Activated CD4-positive, alpha-beta T cell treated with anti-CD3 and anti-CD28 coated beads, Interleukin-2, amount 10 ng/mL, durations not matched to agents 7 days and 5 days (primary cell): ENCODE measurements at places on chromosomes 12 and 14. TPM values are rescaled to one million over a fixed set of nuclear protein-coding genes. Genes with fewer than 3 reads are reported as not detected.

GRCh38 chr12:107277855-107278254, 184.5 kb upstream of the CRY1 start:
- H3K27ac ChIP-seq = no peak overlapping the region
- H3K36me3 ChIP-seq = no peaks in the 10 kb centered on the region
- H3K4me3 ChIP-seq = no peak overlapping the region
- H3K27me3 ChIP-seq = peaks cover 16% of the 10 kb centered on the region

DNA sequence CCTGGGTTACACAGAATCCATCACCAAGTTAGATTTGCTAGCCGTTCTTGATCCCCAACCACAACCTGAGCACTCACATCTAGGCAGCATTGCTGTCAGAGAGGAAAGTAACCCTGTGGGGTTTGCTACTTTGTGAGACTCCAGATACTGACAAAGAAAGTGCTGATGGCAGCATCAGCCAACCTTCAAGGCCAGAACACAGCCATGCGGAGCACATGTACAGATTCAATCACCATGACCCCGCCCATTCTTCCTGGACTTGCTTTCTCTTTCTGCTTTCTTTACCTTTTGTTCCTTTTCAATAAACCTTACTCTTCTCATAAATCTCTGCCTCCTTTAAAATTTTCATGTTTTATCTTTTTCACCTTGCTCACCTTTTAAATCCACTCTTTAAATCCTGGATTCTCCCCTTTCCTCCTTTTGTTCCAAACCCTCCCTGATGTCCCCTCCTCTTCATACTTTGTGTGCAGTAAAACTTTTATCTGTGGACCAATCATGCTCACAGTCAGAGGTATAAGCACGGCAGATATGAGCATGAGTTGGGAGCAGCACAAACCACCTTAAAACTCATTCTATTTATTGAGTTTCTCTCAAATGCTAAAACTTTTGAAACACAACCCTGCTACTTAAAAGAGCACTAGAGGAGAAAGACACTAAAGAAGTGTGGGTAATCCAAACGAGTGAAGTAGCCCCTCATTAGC, 21.9 kb upstream of the CERS5 start:
- DNase-seq = peak; percentile 61
- peaks cover 14% of the 10 kb centered on the region for H3K36me3 ChIP-seq
- peaks cover 44% of the 10 kb centered on the region for H3K4me1 ChIP-seq
- peak overlapping the region; percentile 58 for H3K4me3 ChIP-seq

- DNase-seq = no peak
- H3K36me3 ChIP-seq = peaks cover 37% of the 10 kb centered on the region
- H3K27ac ChIP-seq = peak overlapping the region; percentile 10
- H3K4me3 ChIP-seq = no peak overlapping the region
- peaks cover 4% of the 10 kb centered on the region for H3K4me1 ChIP-seq
- H3K27me3 ChIP-seq = no peaks in the 10 kb centered on the region
Measured at GRCh38 chr12:57535764-57536596, 11.0 kb downstream of the DCTN2 start.

GRCh38 chr12:16198884-16199283, 78.6 kb downstream of the SLC15A5 start:
- H3K36me3 ChIP-seq = no peaks in the 10 kb centered on the region
- H3K4me3 ChIP-seq = no peak overlapping the region
- no peak for DNase-seq
- H3K27me3 ChIP-seq = no peaks in the 10 kb centered on the region
- H3K4me1 ChIP-seq = no peaks in the 10 kb centered on the region
- no peak overlapping the region for H3K27ac ChIP-seq

DNA sequence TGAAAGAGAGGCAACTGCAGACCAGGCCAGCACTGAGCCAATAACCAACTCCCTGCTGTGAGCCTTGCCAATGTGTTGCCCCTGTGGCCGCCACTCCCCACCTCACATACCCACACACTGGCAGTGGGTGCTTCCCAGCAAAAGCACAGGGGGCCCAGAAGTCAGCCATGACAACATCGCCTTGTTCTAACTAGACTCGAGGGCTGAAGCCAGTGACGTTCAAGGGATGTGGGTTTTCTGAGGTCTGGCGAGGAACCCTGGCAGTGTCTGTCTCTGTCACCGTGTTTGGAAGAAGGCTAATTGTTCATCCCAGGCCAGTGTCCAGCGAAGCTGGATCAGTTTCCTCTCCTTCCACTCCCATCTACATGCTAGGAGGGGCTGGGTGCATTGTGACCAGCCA, 311.8 kb upstream of the AMIGO2 start:
- peak; percentile 63 for DNase-seq
- peaks cover 76% of the 10 kb centered on the region for H3K4me1 ChIP-seq
- no peak overlapping the region for H3K4me3 ChIP-seq

DNA sequence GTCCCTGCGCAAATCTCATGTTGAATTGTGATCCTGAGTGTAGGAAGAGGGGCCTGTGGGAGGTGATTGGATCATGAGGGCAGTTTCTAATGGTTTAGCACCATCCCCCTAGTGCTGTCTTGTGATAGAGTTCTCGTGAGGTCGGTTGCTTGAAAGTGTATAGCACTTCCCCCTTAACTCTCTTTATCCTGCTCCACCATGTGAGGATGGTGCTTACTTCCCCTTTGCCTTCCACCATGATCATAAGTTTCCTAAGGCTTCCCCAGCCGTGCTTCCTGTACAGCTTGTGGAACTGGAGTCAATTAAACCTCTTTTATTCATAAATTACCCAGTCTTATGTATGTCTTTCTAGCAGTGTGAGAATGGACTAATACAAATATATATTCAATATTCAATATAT, 303.7 kb upstream of the SEL1L start:
- no peak overlapping the region for H3K4me3 ChIP-seq
- DNase-seq = no peak
- H3K27me3 ChIP-seq = no peaks in the 10 kb centered on the region
- H3K36me3 ChIP-seq = no peaks in the 10 kb centered on the region
- no peaks in the 10 kb centered on the region for H3K4me1 ChIP-seq
- H3K27ac ChIP-seq = no peak overlapping the region

GRCh38 chr12:106150555-106150954, 11.8 kb upstream of the NUAK1 start:
- no peak for DNase-seq
- no peaks in the 10 kb centered on the region for H3K36me3 ChIP-seq
- no peaks in the 10 kb centered on the region for H3K4me1 ChIP-seq
- peaks cover 13% of the 10 kb centered on the region for H3K27me3 ChIP-seq

DNA sequence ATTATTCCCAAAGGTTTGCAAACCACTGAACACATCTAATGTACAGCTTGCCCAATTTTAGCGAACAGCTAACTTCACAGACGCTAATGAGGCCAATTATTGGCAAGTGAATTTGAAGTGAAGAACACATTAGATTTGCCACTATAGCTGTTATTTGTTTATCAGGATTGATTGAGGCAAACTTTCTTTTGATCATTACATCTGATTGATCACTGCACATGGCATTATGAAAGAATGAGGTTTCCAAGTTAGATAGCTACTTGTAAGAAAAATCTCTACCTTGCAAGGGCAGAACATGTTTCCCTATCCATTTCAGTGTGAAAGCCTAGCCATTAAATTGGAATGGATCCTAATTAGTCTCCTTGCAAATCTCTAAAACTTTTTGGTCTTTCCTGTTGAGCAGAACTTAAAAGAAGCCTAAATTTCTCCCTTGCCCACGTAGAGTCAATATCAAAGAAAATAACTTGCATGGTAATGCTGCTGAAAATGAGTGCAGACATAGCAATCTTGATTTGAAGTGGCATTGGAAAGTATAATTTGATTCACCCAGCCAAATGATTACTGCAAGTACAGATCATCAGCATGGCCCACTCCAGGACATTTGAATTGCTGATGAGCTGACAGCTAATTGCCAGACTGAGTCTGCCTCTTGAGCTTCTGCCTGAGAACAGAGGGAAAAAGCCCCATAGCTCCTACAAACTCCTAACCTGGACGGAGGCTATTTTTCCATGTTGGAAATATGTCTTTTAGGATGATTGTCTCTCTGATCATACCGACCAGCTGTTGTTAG, 98.6 kb downstream of the TPH2 start:
- no peak for DNase-seq
- H3K27ac ChIP-seq = no peak overlapping the region
- no peak overlapping the region for H3K4me3 ChIP-seq

DNA sequence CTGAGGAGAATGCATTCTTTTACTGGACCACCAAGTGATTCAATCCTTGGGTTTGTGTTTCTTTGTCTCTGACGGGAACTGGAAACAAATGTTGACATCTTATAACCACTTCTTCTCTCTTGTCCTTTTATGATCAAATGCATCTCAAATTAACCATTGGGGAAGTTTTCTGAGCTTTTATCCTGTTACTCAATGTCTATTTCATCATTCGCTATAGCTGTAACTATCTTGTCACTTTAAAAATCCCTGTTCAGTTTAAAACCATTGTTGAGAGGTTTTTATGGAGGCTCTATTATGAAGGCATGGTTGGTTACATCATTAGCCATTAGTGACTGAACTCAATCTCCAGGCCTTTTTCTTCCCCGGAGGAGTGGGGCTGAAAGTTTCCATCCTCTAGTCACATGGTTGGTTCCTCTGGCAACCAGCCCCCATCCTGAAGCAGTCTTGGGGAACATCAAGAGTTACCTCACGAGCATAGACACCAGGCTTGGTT, 2.7 kb upstream of the CLEC6A start:
- no peak overlapping the region for H3K27ac ChIP-seq
- no peak for DNase-seq

GRCh38 chr12:117228239-117228638, 38.0 kb upstream of the FBXO21 start:
- no peak overlapping the region for H3K4me3 ChIP-seq
- H3K4me1 ChIP-seq = no peaks in the 10 kb centered on the region
- no peaks in the 10 kb centered on the region for H3K36me3 ChIP-seq
- no peak overlapping the region for H3K27ac ChIP-seq
- H3K27me3 ChIP-seq = no peaks in the 10 kb centered on the region

DNA sequence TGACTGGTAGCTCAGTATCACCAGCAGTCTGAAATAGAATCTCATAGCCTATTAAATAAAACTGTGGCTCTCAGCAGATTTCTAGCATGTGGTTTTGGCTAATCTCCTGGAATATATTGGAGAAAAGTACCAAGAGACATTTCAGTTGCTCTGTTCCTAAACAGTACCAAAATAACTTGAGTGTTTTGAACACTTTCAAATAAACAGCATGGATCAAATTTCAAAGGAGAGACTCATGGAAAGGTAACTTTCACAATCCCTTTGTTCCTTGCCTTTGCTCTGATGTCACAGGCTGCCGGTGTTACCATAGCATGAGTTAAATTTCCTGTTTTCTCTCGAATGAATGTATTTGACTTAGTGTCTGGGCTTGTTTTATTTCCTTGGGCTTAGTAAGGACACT, 3.4 kb downstream of the ARG2 start:
- H3K4me3 ChIP-seq = no peak overlapping the region
- no peaks in the 10 kb centered on the region for H3K36me3 ChIP-seq
- H3K27me3 ChIP-seq = peaks cover 11% of the 10 kb centered on the region
- DNase-seq = no peak
- H3K4me1 ChIP-seq = peaks cover 33% of the 10 kb centered on the region
- H3K27ac ChIP-seq = no peak overlapping the region

DNA sequence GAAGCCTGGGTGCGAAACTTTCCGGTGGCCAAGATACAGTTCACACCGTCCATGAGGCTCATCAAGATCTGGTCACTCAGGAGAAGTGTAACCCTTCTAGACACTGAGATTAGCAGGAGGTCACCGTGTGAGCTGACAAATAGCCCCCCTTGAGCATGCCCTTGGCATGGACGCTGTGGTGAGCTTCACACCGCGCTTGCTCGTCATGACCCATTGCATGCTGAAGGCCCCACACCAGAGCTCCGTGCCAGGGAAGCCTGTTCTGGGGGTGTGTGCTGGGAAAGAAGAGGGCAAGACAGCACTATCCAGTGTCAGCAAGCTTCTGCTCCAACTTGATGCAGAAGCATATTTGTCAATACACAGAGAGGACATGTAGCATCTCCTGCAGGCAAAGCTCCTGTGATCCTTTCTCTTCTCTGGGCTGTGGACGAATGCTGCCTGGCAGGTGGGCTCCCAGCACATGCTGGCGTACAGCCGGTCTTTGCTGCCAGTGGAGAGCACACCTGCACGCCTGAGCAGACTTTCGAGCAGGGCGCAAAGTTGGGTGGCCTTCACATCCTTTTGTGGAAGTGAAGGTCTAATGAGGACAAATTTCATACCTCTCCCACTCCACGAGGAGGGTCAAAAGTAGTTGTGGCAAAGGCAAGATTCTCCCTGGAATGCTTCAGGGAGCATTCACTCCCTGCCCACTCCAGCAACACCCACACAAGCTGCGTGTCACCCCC, 126.9 kb upstream of the FKBP4 start:
- no peaks in the 10 kb centered on the region for H3K27me3 ChIP-seq
- no peak overlapping the region for H3K4me3 ChIP-seq
- H3K4me1 ChIP-seq = no peaks in the 10 kb centered on the region
- no peak for DNase-seq
- H3K27ac ChIP-seq = no peak overlapping the region

DNA sequence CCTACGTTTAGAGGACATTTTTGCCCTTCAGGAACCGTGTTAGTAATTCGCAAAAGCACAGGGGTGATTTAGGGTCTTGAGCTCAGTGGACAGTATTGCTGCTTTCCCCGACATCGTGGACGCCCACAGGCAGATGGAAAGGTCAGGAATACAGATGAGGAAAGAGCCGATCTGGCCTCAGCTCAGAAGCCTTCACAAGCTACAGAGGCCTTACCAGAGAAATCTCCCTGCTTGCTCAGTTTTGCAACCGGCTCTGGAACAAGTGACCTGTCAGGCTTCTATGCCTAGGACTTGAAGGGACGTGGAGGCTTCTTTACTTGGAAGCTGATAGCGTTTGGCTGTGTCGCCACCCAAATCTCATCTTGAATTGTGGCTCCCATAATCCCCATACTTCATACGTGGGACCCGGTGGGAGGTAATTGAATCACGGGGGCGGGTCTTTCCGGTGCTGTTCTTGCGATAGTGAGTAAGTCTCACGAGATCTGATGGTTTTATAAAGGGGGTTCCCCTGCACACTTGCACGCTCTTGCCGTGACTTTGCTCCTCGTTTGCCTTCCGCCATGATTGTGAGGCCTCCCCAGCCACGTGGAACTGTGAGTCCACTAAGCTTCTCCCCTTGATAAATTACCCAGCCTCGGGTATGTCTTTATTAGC, 332.5 kb downstream of the MED13L start:
- H3K27ac ChIP-seq = no peak overlapping the region
- no peak overlapping the region for H3K4me3 ChIP-seq
- no peaks in the 10 kb centered on the region for H3K4me1 ChIP-seq
- no peaks in the 10 kb centered on the region for H3K36me3 ChIP-seq
- H3K27me3 ChIP-seq = no peaks in the 10 kb centered on the region

GRCh38 chr12:92928421-92928961, 604 bp downstream of the EEA1 start:
- DNase-seq = peak; percentile 31
- peaks cover 6% of the 10 kb centered on the region for H3K36me3 ChIP-seq
- H3K27me3 ChIP-seq = no peaks in the 10 kb centered on the region

GRCh38 chr12:5192726-5193125, 149.0 kb downstream of the KCNA5 start:
- H3K4me3 ChIP-seq = no peak overlapping the region
- H3K27ac ChIP-seq = no peak overlapping the region
- H3K4me1 ChIP-seq = no peaks in the 10 kb centered on the region
- H3K36me3 ChIP-seq = no peaks in the 10 kb centered on the region
- H3K27me3 ChIP-seq = peaks cover 7% of the 10 kb centered on the region

- peak; percentile 87 for DNase-seq
- peaks cover 5% of the 10 kb centered on the region for H3K27me3 ChIP-seq
- peaks cover 9% of the 10 kb centered on the region for H3K36me3 ChIP-seq
- peak within 1 kb of the TSS; percentile 88 for H3K4me3 ChIP-seq
- peak within 1 kb of the TSS; percentile 88 for H3K27ac ChIP-seq
Measured at GRCh38 chr12:62466594-62467491, at the start of gene MON2. Gene MON2 (plus strand): TSS chr12:62466826. CDS start chr12:62467208, 382 bp downstream.

The SOCS2 gene
- total RNA-seq = 28.0 TPM

The MRPS35 gene
- total RNA-seq = 37.8 TPM

The NANOG gene
- total RNA-seq = not detected

The MGAT2 gene
- total RNA-seq = 53.1 TPM

The CPNE6 gene
- total RNA-seq = not detected

The PIWIL1 gene
- not detected for total RNA-seq

The PEBP1 gene
- total RNA-seq = 96.3 TPM

The ALX1 gene
- total RNA-seq = not detected

The KRT6C gene
- not detected for total RNA-seq

The OTX2 gene
- total RNA-seq = not detected
